ENCODE measurements at places on chromosomes 1 and 21.
A peak's percentile ranks its signal among the peaks of the same experiment; 100 is the strongest.

GRCh38 chr21:29827236-29827635, 112.6 kb downstream of the GRIK1 start:
- DNase-seq, result no peak

DNA sequence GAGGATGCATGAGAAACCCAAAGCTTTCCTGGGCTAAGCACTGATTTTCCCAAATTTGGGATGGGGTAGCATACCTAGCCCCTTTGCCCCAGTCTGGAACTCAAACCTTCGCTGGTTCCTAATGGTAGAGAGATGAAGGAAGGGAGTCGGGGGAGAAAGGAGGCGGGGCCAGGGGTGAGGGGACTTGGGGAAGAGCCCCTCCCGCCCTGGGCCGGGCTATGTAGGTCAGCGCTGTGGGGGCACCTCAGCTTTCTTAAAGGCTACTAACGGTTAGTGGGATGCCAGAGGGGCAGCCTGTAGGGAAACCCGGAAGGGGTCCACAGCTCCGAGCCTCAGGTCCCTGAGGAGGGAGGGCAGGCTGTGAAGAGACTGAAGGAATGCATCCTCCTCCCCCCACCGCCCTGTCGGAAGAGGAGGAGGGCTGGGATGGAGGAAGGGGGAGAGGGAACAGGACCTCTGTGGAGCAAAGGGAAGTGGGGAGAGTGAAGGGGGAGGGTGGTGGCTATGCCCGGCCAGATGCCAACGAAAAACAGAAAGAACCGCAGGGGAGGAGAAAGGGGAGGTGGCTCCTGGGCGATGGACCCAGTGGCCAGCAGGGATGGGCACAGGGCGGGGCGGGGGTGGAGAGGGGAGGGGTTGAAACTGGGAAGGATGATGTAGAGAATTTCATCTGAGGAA, 1.3 kb downstream of the CADM3 start:
- DNase-seq, result no peak

- no peak for DNase-seq
Measured at GRCh38 chr1:83887483-83887882, 111.4 kb downstream of the TTLL7 start.

DNA sequence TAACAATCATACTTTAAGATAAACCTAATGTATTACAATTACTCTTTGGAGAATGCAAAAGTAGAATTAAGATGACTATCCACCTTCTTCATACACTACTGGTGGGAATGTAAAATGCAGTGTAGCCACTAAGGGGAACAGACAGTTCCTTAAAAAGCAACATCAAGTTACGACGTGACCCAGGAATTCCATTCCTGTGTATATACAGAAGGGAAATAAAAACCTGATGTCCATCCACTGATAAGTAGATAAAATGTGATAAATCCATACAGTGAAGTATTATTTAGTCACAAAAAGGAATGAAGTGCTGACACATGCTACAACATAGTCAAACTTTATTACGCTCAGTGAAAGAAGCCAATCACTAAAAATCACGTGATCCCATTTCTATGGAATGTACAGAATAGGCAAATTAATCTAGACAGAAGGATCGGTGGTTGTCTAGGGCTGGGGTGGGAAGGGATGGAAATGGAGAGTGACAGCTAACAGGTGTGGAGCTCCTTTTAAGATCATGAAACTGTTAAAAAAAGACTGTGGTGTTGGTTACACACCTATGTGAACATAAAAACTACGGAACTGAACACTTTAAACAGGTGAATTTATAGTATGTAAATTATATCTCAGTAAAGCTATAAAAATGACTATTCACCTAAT, 42.1 kb downstream of the NRIP1 start:
- no peak for DNase-seq

DNA sequence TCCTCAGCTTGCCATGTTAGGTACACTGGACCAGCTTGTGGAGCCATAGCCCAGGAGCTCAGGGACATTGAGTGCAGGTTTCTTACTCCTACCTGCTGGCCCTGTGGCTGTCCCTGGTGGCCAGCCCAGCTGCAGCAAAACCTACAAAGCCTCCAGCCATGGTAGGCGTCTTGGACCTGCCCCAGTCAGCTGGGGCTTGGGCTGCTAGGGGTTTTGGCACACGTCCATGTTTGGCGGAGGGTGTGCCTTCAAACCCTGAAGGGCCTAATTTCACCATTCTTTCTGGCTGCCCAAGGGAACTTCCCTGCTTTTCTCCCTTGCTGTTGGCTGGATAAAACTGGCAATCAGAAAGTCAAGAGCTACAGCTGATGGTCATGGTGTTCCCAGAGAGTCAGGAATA, 25.4 kb downstream of the HMGCS2 start:
- no peak for DNase-seq

DNA sequence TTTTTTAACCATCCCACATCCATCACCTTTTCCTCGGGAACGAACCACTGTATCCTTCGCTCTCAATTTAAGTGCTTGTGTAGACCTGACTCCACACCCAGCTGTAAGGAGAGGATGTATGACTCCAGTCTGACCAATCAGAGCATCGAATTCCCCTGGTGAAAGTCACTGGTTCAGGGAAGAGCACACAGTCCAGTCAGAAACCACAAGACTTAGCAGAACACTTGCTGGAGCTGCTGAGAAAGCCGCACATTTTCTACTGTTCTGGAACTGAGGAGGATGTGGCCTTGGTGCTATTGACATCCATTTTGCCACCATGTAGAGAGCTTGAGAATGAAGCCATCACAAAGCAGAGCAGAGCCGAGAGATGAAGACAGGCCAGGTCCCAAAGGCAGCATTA, 59.9 kb upstream of the CNN3 start:
- no peak for DNase-seq

DNA sequence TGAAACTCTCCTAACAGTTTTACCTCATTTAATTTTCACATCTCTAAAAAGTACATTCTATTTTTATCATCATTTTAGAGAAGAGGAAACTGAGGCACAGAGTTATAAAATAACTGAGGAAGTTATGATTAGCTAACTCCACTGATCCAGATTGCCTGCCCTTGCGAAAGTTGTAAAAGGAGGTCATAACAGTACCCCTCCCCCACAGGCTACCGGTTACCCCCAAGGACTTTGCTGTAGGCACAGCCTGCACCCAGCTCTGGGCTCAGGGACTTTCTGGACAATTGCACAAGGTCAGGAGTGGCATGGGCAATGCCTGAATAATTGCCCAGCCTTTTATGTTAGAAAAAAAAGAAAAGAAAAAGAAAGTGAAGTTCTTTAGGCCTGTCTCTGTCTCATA, 22.7 kb downstream of the PIGM start:
- no peak for DNase-seq

- DNase-seq, result no peak
Measured at GRCh38 chr1:227273557-227273956, 44.7 kb downstream of the CDC42BPA start.

DNA sequence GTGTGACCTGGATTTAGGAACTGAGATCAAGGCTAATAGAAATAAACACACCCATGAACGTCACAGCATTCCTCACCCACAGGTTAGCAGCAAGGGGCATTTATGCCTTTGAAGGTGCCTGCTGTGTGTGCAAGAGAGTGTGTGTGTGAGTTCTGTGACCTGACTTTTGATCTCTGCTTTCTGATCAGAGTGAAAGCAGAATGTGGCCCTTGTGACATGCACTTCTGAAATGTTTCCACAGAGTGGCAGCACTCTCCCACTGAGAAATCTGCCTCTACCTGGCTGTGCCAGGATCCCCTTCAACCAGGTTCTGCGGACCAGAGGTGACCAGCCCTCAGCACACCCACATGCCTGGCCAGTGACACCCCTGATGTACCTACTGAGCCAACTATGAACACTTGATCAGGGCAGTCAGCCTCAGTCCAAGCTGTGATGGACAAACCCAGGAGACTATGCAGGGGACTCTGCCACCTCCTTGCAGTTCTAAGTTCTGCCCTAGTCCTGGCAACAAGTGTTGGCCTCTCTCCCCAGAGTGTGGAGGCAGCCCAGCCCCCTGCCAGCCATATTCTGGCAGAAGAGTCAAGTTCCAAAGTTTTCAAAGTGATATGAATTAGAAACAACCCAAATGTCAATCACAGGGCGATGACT, 41.0 kb downstream of the RXRG start:
- peak; percentile 16 for DNase-seq

- DNase-seq, result no peak
Measured at GRCh38 chr1:147223740-147224615, 1.2 kb downstream of the FMO5 start.

- DNase-seq, result peak; percentile 25
Measured at GRCh38 chr21:25640202-25640942, 1.3 kb downstream of the JAM2 start.

DNA sequence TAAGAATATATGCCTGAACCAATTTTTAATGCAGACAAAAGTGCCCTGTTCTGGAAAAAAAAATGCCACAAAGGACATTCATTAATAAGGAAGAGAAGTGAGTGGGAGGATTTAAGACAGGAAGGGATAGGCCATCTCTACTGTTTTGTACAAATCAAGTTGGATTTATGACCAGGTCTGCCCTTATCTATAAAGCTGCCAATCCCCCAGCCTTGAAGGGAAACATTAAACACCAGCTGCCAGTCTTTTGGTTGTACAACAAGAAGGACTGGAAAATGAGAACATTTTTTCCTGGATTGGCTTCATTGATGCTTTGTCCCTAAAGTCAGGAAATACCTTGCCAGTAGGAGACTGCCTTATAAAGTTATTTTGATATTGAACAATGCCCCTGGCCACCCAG, 444.0 kb downstream of the NPHP4 start:
- no peak for DNase-seq

DNA sequence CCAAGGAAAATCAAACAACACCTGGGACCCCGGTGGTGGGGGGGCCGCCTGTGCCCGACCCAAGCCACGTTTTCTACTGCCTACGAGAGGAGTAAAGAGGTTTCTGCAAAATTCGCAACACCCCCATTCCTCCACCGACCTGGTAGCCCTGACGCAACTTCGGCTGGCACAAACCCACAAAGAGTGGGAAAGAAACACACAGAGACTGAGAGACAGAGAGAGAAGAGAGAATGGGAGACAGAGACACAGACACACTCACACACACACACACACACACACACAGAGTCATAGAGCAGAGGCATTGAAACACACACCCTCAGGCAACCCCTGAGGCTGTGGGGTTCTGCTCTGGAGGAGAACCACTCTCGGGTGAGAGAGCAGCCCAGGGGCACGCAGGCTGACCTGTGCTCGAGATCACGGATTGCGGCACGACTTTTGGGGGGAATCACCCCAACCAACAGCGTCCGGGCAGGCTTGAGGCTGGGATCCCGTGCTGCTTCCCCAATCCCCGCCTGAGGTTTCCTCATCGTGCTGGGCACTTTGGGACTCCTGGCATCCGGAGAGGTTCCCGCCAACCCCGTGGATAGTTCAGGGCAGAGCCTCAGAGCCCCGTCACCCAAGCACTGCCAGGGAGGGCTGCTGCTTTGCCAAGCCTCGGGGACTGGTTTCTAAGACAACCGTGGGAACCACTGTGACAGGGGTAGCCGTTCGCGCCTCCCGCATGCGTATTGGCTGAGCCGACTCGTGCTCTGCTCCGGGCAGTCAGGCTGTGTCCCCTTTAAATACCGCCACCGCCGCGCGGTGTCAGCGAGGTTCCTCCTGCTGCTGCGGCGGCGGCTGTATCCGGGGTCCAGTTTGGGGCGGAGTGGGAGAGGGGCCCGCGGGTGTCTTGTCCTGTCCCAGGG, 682.4 kb upstream of the TPTE start:
- no peak for DNase-seq

DNA sequence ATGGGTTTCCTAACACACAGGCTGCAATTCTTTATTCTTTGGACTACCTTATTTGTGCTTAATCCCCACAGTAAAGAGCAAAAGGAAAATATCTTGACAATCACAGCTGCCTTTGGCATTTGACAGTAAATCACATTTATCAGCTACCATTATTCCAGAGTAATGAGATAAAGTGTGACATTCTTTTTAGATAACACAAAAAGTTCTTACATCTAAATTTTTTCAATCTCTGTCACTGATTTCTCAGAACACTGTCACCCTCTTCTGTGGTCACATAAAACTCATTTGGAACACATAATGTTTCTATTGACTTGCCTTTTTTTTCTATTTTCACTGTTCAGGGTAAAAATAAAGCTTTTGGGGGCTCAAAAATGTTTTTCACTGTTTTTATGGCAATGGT, 484.6 kb downstream of the LTN1 start:
- no peak for DNase-seq

- peak; percentile 17 for DNase-seq
Measured at GRCh38 chr1:84298684-84299535, 2.6 kb upstream of the SAMD13 start.

- DNase-seq, result no peak
Measured at GRCh38 chr21:17472592-17473271, 40.1 kb upstream of the CXADR start.

- DNase-seq, result no peak
Measured at GRCh38 chr1:212269306-212269705, 15.9 kb upstream of the PPP2R5A start.

DNA sequence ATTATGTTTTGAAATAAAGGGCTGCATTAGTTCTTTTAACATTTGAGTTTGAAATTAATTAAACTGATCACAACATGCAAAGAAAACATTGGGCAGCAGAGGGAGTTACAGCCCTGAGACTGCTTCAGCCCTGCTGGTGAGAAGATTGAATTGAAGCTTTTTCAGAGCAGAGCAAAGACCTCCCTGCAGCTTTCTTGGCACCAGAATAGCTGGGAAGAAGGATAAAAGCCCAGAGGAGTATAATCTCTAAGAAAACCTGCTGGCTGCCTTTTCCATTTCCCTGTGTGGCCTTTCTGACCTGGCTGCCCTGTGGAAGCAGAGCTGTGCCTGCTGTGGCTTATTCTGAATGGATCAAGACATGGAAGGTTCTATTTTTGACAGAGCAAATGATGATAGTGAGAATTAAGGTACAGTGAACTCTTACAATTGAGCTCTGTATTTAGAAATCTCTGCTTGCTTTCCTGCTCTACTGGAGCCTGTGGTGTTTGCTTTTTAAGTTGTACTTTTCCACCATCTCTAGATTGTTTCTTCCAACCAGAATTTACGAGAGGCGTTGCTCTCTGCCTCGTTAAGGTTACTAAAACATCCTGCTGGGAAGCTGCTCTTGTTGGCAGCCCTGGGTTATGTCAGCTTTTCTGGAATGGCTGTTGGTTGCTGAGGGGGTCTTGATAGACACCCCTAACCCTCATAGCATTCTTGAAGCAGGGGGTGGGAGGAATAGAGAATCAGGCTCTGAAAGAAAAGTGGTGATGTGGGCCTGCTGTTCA, 9.9 kb downstream of the SNRPE start:
- peak; percentile 56 for DNase-seq

GRCh38 chr1:198273748-198274295, 117.0 kb downstream of the NEK7 start:
- no peak for DNase-seq

GRCh38 chr1:208234721-208235120, 9.5 kb downstream of the PLXNA2 start:
- no peak for DNase-seq
